Amniotic epithelial cell (primary cell): ENCODE measurements at places on chromosomes 13 and 19.

DNA sequence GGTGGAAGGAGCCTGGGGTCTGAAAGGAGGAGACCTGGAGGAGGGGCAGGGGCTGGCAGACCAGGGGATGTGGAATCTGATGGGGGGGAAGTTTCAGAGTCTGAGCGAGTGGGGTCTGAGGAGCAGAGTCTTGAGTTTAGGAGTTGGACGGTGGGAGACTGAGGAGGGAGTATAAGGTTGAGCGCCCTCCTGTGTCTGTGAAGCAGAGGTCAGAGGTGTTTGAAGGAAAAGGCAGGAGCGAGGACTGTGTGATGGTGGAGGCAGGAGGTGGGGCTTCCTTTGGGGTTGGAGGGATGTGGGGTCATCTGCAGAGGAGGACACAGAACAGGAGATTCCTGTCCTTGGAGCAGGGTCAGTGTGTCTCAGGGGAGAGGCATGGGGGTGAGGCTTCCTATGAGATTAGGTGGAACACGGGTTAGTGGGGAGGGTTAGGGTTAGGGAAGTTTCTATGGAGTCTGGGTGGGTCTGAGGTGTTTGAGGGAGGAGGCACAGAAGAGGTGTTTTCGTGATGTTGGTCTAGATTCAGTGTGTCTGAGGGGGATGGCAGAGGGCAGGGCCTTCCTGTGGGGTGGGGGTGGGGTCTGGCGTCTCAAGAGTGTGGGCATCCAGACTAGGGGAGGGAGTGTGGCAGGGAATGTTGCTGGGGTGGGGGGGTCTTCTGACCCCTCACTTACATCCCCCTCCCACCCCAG, 8.3 kb downstream of the RYR1 start:
- peak; percentile 10 for DNase-seq

- no peak for DNase-seq
Measured at GRCh38 chr19:47601180-47601904, 7.6 kb upstream of the BICRA start.

GRCh38 chr13:101394605-101395004, 21.7 kb downstream of the NALCN start:
- no peak for DNase-seq

DNA sequence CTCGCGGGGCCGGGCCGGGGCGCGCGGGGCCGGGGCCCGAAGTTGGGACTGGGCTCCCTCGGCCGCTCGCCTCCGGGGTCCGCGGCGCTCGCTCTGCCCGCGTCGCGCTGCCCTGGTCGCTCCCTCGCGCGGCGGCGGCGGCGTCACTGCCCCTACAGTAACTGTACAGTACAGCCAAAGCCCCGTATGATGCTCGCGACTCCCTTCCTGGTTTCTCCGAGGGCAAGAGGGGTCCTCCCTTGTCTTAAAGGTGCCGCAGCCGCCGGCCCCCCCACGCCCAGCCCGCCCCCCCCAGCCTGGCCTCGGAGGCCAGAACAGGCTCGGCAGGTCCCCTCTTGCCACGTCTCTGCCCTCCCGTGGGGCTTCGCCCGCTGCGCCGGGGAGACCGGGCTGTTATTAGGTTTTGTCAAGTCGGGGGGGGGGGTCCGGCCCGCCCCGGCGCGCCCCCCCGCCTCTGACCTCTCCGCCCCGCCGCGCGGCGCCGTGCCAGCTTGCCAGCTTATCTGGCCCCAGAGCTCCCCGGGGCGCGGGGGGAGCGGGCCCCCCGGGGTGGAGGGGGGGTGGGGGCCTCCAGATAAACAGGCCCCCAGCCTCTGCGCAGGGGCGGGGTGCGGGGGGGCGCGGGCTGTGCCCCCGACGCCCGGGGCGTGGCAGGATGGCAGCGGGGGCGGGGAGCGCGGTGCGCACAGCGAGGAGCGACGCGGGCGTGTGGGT, at the start of gene ZBTB7A:
Gene ZBTB7A, minus strand, starts transcription at position 218 of the 714 bp plus-strand sequence. CDS start 11,667 bp downstream, outside the sequence.
- DNase-seq, result peak; percentile 71

GRCh38 chr13:33518452-33518851, 232.9 kb upstream of the STARD13 start:
- DNase-seq, result no peak

GRCh38 chr13:46181840-46182490, at the start of gene LCP1:
Gene LCP1 (minus strand): TSS chr13:46182177. CDS start chr13:46159662, 22,515 bp downstream.
- DNase-seq, result no peak

DNA sequence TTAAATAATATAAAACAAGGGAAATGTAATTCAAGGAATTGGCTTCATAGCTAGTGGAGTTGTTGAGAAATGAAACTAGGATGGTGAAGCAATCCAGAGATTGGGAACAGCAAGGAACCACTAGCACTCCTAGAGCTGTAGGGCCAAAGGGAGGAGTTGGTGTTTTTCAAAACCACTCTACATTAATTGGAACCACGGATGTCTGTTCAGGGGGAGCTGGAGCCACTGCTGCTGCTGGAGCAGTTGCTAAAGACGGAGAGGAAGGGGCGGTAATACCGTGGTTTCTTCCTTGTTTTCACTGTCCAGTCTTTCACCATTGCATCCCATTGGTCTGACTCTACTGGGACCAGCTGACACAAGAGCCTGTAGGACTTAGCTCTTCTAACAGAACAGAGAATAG, 8.5 kb downstream of the DNAJC15 start:
- DNase-seq, result peak; percentile 71

GRCh38 chr13:96573563-96573962, 420.7 kb downstream of the OXGR1 start:
- no peak for DNase-seq

DNA sequence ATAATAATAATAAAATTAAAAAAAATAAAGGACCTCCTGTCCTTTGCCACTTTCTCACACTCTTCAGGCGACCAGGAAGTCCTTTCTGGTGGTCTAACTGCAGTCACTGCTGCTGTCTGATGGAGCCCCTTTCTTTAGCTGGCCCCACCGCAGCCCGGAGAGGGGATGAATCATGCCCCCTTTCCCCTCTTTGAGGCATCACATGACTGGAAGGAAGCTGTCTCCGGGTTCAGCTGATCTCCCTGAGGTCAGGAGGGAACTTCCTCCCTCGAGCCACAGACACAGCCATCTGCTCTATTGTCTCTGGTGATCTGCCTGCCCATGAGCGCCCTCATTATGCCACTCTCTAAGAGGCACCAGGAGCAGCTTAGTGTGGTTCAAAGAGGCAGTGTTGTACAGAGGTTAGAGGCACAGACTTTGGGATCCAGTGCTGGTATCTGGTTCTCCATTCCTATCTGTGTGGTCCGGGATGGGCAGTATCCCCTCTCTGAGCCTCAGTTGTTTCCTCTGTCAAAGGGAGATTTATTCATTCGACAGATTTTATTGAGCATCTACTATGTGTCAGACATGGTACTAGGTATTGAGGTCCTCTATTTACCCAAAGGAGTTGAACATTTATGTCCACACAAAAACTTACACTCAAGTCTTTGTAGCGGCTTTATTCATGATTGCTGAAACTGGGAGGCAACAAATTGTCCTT, 30.0 kb downstream of the VAV1 start:
- no peak for DNase-seq

- DNase-seq, result no peak
Measured at GRCh38 chr19:14843578-14843977, 5.1 kb downstream of the OR7A10 start.

DNA sequence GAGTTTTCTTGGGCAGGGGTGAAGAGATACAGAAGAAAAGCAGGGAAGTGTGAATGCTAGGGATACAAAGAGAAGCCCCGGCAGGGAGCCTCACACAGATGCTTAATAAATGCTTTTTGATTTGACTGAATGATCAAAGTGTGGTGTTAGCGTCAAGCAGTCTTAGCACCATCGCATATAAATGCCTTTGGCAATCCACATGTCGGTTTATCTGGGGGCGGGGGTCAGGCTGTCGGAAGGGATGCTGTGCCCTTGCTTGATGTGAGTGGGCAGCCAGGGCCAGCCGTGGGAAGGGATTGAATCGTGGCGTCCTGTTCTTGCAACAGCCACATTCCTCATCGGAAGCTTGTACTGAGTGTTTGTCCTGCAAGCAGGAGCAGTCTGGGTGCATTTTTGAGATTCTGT, 173.1 kb downstream of the LACC1 start:
- DNase-seq, result peak; percentile 81

DNA sequence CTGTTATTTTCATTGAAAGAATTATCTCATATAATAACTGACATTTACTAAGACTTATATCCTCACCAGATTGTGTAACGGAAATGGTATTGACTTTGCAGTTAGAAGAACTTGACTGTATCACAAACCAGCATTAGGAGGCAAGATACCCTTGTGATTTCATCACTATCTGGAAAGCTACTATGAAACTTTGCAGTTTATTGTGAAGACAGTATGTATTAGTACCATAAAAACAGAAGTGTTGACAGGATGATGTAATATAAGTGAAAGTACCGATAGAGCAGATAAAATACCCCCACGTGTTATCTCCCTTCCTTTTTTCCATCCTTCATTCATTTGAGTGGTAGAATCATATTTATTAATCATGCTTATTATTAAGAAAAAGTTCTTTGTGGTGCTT, 365.7 kb upstream of the KLHL1 start:
- no peak for DNase-seq

DNA sequence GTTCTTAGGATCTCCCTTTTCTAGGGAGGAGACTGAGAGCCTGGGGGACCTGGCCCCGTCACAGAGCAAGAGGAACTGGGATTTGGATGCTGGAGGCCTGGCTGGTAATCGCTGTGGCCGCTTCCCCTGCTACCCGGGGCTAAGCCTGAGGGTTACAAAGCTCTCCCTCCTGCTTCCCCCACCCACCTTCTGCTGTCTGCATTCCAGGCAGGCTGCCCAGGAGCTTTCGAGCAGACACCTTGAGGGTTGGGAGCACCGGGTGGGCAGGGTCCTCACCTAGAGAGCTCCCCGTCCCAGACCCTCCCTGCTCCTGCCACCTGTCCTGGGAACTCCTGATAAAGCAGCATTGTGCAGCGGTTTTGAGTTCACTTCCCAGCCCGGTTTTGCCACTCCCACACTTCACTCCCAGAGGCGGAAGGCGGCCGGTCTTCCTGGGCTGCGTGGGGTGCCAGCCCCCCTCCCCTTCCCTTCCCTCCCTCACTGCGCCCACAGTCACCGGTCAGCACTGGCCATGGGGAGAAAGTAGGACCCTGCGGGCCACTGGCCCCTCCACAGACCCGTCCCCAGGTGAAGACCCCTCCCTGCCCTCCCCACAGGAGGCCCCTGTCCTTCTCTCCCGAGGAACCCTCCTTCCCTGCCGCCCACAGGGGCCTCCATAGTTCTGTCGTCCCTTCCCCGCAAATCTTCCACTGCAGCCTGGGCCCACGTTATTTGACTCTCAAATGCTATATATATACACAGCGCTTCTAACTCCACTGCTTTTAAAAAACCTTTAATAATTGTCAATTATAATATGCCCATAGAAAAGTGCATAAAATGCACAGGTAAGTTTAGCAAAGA, 8.1 kb downstream of the PAK4 start:
- DNase-seq, result peak; percentile 53

DNA sequence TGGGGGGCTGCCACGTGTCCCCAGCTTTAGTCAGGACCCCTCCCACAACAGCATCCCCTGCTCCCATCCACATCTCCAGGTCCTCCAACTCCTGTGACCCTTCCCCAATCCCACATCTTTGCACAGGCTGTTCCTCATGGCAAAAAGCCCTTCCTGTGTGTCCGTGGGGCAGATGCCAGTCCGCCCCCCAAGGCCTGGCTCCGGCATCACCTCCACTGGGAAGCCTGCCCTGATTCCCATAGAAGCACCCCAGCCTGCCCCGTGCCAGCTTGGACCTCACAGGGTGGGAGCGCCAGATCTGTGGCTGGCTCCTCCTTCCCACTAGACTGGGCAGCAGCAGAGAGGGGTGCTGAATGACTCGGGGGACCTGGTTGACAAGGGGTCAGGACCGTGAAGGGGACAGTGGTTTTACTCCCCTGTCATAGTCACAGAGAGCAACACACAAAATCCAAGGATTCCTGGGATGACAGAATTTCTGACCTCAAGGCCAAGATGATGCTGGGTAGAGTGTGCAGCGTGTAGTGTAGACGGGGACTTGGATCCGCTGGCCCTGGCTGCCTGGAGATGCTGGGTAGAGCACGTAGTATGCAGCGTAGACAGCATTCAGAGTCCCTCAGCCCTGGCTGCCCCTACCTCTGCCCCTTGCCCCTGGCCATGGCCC, 13.3 kb downstream of the KLF2 start:
- DNase-seq, result no peak

DNA sequence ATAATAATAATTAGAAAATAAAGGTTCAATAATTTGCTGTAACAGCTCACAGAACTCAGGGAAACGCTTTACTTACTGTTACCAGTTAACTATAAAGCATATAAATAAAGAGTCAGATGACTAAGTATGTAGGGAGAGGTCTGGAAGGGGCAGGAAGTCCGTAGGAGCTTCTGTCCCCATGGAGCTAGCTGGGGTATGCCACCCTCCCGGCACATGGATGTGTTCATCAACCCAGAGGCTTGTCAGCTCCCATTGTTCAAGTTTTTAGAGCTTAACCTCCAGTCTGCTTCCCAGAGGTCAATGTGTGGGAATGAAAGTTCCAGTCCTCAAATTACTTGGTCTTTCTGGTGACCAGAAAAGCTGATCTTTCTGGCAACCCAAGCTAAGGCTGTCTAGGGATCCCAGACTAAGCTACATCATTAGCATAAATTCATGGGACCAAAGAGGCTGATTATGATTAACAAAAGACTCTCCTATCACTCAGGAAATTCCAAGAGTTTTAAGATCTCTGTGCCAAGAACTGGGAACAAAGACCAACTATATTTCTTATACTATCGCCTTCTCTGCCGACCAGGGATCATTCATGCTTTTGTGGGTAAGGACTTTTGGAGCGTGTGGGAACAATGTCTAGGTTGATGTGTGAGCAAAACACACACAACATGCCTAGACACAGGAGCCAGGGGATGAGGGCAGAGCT, 31.7 kb upstream of the ZNF507 start:
- no peak for DNase-seq

DNA sequence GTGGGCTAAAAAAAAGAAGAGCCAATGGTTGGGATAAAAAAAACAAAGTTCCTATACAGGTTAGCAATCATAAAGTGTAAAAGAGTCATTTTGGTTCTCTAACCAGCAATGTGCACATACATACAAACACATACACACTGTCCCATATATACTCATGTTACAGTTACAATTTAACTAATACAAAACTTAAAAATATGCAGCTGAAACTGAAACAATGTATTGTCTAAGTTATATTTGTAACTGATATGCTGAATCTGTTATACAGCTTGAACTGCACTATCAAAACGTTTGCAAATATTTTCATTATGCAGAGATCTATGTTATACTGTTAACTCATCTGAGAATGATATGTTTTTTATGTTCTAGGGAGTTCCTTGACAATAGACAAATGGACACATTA, 173.7 kb downstream of the KLF12 start:
- DNase-seq, result no peak

- DNase-seq, result no peak
Measured at GRCh38 chr19:43760941-43761340, 6.2 kb upstream of the SMG9 start.
